ENCODE measurements at places on chromosomes 7 and 10.

GRCh38 chr7:142053988-142054387 is 57.5 kb upstream of the MGAM2 start:
- no peak for DNase-seq

- no peak for DNase-seq
These were observed 30.3 kb downstream of the PROSER2 start for GRCh38 chr10:11853468-11853867.

GRCh38 chr10:104056619-104057273 is 28.9 kb downstream of the COL17A1 start:
- no peak for DNase-seq

GRCh38 chr10:111030042-111030750 is 46.6 kb upstream of the ADRA2A start:
- DNase-seq: no peak

DNA sequence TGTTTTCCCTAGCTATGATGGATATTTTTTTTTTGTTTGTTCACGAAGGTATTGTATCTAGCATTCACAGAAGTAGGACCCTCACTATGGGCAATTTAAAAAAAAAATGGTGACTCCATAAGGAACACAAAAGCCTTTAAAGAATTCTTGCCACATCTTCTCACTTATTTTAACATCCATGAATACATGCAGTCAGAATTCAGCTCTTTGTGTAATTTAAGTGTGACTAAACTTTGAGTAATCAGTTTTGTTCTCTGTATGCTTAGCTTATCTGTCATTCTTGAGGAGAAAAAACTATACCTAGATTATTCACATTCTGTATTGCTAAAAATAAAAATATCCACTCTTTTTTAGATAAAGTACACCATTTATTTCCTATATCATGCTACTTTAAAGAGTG is 313.2 kb upstream of the KCND2 start:
- no peak for DNase-seq

- no peak for DNase-seq
These were observed 393.4 kb downstream of the ACTR3B start for GRCh38 chr7:153152801-153153422.

GRCh38 chr10:100739517-100740368 is 5.6 kb upstream of the PAX2 start:
- DNase-seq: no peak

DNA sequence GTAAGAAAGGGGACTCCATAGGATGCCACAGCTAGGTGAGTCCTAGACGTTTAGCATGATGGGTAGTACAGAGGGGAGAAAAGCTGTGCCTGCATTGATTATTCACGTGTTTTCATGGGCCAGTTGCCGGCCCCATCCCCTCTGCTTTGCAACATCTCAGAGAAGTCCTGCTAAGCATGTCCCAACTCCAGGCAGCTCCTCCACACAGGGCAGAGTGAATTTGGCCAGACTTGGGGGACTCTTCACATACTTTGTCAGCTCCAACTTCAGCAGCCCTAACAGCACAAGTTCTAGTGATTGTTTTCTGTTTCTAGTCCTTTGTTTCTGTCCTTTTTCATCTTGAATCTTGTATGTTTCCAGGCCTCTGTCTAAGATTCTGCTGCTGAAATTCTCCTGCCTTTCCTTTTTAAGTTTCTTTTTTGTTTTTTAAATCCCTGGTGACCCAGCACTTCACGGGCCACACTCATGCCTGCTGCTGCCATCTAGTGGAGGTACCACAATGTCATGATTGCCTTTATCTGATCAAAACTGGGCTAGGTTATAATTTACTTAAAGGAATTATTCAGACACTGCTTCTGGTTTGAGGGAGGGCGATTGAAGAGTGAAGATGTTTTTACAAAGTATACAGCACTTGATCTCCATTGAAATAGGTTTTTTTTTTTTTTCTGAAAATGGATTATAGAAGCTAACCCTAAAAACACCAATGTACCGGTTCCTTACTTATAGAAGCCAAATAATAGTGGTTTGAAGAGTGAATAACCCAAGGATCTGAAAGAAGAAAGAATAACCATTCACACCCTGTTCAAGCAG is 276.9 kb downstream of the CSTF2T start:
- DNase-seq: no peak
